ENCODE measurements at places on chromosomes 7 and 10.

DNA sequence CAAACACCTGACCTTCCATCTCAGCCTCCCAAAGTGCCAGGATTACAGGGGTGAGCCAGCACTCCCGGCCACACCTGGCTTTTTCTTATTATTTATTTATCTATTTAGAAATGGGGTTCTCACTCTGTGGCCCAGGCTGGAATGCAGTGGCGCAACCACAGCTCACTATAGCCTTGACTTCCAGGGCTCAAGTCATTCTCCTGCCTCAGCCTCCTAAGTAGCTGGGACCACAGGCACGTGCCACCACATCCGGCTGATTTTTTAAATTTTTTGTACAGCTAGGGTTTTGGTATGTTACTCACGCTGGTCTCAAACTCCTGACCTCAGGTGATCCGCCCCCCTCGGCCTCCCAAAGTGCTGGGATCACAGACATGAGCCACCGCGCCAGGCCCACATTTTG is 56.9 kb upstream of the MYL10 start:
- no peak for DNase-seq

DNA sequence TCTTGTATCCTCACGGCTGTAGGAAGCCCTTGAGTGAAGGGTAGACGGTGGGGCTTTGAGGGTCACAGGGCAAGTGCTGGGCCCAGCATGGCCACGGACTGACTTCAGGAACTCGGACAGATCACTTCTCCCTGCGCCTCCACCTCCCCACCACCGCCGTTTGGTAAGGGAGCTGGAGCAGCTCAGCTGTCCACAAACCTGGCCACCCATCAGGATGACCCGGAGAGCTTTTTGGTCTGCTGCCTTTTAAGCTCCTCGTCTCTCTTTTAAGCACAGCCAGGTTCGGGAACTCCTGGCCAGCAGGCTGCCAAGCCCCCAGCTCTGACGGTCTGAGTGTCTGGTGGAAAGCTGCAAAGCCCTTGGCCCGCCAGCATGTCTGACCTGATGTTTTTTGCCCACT is 64.1 kb downstream of the ABRAXAS2 start:
- DNase-seq: no peak

DNA sequence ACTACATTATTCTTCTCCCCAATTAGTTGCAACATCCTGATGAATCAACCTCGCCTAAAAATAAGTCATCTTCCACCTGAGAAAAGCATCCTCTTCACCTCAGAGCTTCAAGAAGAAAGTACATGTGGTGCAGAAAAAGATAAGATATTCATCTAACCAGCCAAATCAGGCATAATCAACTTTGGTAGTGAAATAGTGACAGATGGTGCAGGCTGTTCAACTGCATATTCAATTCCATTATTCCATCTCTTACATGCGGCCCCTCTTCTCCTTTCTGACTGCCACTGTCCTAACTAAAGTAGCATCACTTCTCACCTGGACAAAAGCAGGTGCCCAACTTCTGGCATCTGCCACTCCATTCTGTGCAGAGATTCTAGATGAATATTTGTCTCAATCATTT is 148.4 kb upstream of the STEAP1 start:
- DNase-seq: no peak

DNA sequence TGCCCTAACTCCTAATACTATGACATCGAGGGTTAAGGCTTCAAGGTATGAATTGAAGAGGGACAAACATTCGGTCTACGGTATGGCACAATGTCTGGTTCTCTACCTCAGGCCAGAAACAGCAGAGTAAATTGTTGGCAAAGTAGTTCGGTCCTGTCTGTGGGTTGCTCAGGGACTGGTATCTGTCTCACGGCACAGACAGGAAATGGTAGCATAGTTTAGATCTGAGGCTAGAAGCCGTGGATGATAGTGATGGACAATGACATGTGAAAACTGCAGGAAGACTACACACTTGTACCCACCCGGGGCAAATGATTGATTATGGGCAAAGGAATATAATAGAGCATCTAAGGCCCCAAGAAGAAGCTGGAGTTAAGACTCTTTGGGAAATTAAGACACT is 106.2 kb downstream of the TWIST1 start:
- no peak for DNase-seq

DNA sequence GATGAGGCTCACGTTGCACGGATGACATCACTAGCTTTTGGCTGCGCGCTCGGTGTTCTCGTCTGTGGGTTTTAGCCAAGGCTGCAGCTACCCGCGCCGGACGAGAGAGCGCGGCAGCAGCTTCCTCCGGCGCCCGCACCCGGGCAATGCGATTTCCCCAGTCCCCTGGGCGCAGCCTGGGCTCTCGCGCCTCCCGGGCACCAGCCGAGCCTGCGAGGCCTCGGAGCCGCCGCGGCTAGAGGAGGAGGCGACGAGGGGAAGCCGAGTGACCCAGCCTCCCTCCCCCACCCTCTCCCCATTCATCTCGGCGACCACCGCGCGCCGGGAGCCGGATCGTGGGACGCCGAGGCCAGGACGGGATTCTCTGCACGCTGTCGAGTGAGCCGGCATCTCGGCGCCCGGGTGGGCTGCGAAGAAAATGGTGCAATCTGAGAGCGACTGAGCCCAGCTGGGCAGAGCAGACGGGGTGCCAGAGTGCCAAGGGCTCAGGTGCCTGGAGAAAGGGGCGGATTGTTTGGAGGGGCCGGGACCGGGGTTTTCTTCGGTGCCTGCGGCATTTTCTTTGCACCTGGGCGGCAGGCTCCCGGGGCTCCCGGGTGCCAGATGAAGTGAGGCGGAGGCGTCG is 1.2 kb upstream of the TMEM178B start:
- DNase-seq: no peak

DNA sequence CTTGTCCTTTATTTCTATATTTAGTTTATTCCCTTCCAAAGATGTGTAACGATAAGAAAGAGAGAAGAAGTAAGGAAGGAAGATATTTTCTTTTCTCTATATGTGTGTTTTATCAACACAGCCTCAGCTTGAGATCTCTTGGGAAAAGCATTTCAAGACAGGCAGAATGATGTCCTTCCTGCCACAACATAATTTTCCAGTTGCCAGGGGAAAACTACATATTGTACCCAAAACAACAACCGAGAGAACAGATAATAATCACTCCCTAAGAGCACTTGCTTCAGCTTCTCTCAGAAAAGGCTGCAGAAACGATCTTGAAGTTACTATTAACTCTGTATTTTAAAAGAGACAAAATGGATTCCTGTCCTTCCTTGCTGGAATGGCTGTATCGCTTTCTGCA is 151.4 kb upstream of the ITGB1 start:
- DNase-seq: no peak

- DNase-seq: no peak
These were observed 11.9 kb upstream of the TEX36 start for GRCh38 chr10:125694883-125695282.

GRCh38 chr7:92973974-92974373 is 137.6 kb upstream of the CDK6 start:
- no peak for DNase-seq

DNA sequence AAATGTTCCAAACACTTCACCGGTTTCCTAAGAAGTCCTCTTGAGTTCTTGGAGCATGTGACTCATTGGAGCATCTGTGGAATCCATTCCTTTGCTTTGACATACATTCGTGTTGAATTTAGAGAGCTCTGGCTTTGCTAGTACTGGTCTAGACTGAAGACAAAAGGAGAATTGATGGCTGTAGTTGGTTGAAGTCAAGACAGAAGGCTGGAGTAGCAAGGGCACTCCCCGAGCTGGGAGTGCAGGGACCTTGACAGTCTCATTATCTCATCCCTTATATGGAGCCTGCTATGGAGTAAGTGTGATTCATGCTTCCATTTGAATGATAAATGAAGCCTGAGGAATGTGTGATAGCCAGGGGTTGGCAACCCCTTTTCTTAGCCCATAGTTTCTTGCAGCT is 1249.1 kb downstream of the TYW1 start:
- no peak for DNase-seq

Data from GDM1 (cell line).